ENCODE measurements at places on chromosomes 2 and 18. TPM values are rescaled to one million over a fixed set of nuclear protein-coding genes. Genes with fewer than 3 reads are reported as not detected.

GRCh38 chr2:215737477-215737876, 275.9 kb downstream of the MREG start:
- DNase-seq = no peak

GRCh38 chr2:114089636-114090319, 199.9 kb downstream of the ACTR3 start:
- DNase-seq = peak; percentile 11

GRCh38 chr2:100057901-100058261, 84.5 kb downstream of the AFF3 start:
- DNase-seq = no peak

Gene IL1RL1
- total RNA-seq = 25.6 TPM

DNA sequence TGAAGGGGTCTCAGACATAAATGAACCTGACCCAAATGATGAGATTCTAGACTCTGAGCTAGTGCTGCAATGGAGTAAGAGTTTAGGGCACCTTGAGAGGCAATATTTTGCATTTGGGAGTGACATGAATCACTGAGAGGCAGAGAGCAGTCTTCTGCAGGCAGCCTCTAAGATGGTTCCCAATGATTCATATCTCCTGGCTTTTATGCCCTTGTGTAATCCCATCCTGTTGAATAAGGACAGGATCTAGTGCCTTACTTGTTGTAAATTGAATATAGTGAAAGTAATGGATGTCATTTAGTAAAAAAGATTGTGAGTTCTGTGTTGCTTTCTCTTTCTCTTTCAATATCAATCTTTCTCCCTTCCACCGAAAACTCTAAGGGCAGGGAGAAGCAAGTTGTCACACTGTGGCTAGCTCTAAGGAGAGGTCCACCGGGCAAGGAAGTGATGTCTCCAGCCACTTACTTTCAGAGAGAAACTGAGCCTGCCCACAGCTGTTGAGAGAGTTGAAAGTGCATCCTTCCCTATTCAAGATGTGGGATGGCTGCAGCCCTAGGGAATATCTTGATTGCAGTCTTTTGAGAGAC, 144.7 kb downstream of the TRIB2 start:
- DNase-seq = peak; percentile 59

GRCh38 chr2:135925571-135925970, 49.3 kb upstream of the MCM6 start:
- DNase-seq = no peak

- no peak for DNase-seq
Measured at GRCh38 chr2:132550946-132551345, 119.1 kb downstream of the LYPD1 start.

DNA sequence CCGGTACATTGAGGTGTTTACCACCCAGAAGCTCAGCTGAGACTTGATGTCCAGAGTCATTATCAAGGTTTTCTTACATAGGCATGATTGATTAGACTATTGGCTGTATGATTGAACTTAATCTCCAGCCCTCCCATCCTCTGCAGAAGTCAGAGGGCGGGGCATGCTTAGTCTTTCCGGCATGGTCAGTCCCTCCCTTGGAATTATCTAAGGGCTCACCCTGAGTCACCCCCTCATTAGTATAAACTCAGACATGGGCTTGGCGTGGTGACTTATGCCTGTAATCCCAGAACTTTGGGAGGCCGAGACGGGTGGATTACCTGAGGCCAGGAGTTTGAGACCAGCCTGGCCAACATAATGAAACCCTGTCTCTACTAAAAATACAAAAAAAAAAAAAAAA, 243.9 kb downstream of the VAPA start:
- DNase-seq = no peak

DNA sequence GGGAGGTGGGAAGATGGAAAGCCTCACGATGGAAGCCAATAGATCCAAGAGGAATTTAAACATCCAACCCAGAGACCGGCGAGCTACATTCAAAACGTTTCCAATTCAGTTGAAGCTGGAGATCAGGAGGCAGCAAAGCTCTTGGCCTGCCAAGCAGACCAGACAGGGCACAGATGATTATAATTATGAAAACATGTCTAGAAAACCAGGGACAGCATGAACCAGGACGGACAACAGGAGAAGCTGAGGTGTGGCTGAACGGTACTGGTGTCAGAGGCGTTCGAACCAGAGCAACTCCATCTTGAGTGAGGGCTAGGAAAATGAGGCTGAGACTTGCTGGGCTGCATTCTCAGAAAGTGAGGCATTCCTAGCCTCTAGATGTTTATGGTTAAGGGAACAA, 102.2 kb upstream of the CCDC150 start:
- no peak for DNase-seq

- DNase-seq = peak; percentile 69
Measured at GRCh38 chr2:196481324-196481697, 158.2 kb upstream of the CCDC150 start.

- no peak for DNase-seq
Measured at GRCh38 chr18:6370410-6370809, 44.3 kb downstream of the L3MBTL4 start.

Gene GAL3ST2
- total RNA-seq = 0.37 TPM

GRCh38 chr18:21264651-21265050, 22.6 kb downstream of the GREB1L start:
- DNase-seq = peak; percentile 39

DNA sequence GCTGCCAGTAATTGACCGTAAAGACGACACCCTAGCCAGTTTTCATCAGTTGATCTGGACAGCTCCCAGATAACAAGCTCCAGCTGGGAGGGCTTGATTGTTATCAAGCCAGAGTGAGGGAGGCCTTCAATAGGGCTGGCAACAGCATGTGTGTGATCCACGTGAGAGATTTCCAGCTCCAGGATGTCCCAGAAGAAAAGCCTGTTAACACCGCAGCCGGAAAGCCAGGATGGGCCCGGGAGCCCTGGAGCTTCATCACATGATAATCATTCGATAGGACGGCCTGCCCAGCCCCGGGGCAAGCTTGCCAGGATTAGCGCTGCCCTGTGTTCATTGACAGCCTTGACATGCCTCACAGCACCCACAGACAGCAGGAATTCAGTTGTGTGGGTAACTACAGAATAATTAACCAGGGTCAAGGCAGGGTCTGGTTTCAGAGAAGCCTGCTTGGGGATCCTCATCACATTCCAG, 182.5 kb downstream of the C1D start:
- DNase-seq = no peak

DNA sequence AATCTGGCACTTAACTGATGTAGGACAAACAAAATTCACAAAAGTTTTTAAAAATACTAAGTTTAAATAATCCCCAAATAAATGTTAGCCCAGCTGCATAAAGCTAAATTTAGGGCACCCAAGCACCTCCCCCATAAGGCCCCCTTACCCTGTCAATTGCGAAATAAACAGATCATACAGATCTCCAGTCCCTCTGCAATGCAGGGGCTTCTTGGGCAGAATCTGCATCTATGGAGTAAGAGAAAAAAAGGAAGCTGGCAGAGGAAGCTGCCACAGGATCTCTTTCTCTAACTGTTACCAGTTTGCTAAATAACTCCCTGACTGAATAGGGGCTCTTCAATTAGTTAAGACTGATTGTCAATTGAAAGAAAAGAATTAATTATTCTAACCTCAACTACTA, 117.7 kb downstream of the MEMO1 start:
- no peak for DNase-seq

Gene COL4A4
- total RNA-seq = 0.25 TPM

Gene TMEM182
- 5.3 TPM for total RNA-seq

- DNase-seq = no peak
Measured at GRCh38 chr2:20815216-20815615, 7.7 kb downstream of the LDAH start.
